ENCODE measurements at places on chromosomes 13 and 19.

GRCh38 chr13:49052813-49053212 is 77.1 kb downstream of the FNDC3A start:
- no peak for DNase-seq

DNA sequence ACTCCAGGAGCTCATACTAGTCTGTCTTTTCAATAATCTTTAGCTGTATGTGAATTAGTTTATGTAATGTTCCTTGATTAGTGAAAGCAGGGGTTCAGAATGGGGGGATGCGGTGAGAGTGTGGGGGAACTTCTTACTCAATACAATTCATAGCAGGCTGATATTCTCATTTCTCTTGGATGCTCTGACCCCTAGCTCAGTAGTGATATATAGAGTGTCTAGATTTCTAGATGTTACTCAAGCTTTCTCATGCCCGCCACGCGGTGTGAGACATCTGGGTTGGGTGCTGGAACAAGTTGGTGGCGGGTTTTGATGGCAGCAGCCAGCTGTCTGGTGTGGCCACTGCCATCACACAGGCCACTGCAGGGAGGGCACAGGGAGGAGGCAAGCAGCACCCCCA is 39.3 kb upstream of the FLT1 start:
- no peak for DNase-seq

DNA sequence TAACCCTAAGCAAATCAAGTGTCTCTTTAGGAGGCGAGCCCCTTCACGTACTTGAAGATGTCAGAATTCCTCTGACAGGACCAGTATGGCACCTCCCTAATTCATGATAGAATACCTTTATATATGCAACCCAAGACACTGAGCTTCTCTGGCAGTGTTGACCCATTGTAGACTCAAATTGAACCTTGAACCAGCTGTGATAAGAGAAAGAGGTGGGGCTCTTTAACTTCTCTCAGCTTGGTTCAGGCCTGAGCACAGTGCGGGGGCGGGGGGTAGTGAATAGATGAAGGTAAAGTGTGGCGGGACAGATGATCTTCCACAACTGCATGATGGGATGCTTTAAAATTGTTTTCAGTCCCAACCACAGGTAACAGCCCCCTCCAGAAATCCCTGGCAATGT is 12.1 kb downstream of the MBNL2 start:
- DNase-seq: no peak

- no peak for DNase-seq
These were observed 2.6 kb downstream of the AKAP11 start for GRCh38 chr13:42274386-42275097.

DNA sequence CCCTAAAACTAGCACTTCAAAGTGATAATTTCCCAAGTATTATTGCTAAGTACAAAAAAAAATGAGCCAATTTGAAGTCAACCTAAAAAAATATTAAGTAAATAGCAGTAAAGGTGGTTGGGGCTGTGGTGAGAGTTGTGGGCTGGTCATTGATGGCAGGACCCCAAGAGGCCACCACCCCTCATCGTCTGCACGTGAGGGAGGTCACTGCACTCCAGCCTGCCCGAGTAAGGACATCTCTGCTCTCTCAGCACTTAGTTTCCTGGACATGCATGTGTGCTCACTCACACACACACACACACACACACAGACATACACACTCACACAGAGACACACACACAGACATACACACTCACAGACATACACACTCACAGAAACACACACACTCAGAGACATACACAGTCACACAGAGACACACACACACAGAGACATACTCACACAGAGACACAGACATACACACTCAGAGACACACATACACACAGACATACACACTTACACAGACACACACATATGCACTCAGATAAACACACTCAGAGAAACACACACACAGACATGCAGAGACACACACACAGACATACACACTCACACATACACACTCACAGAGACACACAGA is 127.2 kb upstream of the SOX1 start:
- peak; percentile 17 for DNase-seq

- no peak for DNase-seq
These were observed 203.0 kb downstream of the DIAPH3 start for GRCh38 chr13:59960683-59961082.

GRCh38 chr19:45305421-45305820 is 17.3 kb downstream of the CKM start:
- DNase-seq: peak; percentile 70

GRCh38 chr13:32314271-32315237 is 609 bp downstream of the ZAR1L start:
- no peak for DNase-seq

GRCh38 chr19:9058905-9059667 is 27.8 kb upstream of the OR1M1 start:
- DNase-seq: no peak

DNA sequence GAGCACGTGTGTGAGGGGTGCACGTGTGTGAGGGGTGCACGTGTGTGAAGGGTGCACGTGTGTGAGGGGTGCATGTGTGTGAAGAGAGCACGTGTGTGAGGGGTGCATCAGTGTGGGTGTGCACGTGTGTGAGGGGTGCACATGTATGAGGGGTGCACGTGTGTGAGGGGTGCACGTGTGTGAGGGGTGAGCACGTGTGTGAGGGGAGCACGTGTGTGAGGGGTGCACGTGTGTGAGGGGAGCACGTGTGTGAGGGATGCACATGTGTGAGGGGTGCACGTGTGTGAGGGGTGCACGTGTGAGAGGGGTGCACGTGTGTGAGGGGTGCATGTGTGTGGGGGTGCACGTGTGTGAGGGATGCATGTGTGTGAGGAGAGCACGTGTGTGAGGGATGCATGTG is 15.7 kb downstream of the RASA3 start:
- peak; percentile 49 for DNase-seq

DNA sequence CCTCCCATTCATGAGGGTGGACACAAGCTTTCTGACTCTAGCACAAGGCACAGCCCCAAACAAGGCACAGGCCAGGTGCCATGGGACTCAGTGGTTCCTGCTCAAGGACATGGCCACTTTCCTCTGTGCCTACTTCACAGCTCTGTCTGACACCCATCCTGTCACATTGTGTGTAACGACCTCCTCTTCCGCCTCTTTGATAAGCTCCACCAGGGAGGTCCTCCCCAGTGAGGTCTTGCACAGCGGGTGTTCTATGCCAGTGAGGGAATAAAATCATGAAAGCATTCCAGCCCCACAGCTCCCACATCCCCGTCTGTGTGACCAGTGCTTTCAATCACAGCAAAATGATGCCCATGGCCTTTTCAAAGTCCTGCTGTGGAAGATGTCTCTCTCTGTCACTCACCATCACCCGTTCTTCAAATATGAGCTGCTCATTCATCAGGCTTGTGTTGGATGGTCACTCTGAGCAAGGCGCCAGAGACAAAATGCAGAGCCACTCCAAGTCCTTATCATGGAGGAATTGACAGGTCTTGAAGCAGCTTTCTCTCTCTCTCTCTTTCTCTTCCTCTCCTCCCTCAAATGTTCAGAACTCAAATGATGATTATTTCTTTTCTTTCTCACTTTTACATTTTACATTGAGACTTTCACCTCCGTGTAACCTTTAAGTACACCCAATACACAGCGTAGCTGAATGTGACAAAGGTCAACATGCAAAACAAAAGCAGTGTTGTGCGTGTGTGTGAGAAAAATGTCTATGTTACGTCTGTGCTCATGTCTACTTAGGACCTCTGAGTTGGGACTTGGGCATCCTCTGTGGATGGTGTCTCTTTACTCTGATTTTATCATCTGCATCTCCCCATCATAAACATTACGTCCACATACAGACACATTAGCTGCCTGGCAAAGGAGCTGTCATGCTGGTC is 8.0 kb upstream of the SPATA13 start:
- peak; percentile 69 for DNase-seq

DNA sequence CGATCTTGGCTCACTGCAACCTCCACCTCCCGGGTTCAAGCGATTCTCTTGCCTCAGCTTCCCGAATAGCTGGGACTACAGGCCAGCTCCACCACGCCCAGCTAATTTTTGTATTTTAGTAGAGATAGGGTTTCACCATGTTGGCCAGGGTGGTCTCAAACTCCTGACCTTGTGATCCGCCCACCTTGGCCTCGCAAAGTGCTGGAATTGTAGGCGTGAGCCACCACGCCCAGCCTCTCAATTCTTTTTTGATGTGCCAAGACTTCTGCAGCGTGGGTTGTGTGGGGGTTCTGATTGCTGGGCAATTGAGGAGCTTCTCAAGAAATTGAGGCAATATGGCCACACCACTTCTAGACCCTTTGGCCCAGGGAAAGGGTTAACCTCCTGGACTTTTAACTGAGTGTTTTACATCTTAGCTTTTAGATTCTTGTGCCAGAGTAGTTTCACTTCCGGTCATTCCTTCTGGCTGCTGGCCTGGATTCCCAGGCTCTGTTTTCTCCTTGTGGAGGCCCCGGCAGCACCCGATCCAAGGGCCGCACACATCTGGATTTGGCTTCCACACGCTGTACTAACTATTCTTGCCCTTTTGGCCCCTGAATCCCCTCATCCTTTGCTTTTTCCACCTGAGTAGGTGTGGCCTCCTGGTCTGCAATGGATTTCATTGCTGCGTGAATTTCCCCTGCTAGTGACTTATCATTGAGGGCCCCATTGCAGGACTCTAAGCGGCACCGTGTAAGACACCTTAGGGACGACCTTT is 14.7 kb downstream of the SMARCA4 start:
- DNase-seq: no peak

GRCh38 chr13:61410669-61411297 is 4.9 kb downstream of the PCDH20 start:
- DNase-seq: no peak

DNA sequence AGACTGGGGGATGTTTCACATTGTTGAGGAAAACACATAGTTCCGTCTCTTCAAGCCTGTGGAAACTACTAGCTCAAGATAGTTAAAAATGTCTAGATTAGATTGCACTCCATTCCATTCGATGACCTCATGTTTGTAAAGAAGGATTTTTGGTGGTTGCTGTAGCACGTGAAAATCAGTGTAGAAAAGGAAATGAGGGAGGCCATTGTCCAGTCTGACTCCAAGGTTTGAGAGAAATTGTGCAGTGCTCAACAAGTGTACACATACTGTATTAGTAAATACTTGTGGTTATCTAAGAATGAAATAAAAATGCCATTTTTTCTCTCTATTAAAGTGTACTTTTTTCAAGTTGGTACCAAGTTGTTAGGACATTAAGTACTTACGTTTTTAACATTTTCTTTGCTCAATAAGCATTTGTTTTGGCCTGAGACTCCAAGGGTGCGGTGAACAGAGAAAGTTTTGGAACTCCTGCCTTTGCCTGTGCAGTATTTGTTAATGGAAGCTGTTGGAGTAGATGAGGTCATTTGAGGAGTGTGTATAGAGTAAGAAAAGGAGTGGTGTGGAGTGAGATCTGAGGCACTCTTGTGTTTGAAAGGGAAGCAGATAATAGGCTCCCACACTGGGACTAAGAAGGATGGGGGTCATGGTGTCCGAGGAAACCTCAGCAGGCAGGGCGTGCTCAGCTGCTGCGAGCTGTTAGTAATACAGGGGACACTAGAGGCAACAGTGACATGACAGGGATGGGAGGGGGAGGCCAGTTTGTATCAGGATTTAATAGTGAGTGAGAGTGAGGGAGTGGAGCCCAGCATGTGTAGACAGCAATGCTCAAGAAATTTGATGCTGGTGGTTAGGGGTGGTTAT is 4.4 kb downstream of the WASF3 start:
- DNase-seq: no peak

DNA sequence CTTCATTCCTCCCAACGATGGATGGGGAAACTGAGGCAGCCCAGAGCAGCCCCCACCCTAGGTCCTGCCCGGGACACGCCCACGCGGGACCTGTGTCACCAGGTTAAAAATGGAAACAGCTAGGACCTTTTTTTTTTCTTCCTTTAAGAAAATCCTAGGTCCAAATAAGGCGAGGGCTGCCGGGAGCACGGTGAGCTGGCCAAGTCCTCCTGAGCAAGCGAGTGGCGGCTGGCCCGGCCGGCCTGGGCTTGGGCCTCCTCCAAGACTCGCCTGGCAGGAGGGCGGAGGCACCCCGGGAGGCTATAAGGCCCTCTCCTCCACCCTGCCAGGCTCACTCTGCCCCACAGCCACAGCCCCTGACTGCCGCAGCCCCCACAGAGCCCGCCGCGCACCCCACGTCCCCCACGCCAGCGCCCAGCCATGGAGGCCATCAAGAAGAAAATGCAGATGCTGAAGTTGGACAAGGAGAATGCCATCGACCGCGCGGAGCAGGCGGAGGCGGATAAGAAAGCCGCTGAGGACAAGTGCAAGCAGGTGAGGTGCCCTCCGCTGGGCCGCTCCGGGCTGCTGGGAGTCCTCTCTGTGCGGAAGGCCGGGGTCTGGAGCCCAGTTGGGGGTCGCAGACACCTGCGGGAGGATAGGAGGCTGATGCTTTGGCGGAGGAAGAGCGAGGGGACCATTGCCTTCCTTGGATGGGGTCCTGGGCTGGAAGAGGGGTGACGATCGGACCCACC is 8.9 kb upstream of the TPM4 start:
- DNase-seq: no peak

GRCh38 chr13:102960959-102961358 is 105.3 kb downstream of the SLC10A2 start:
- DNase-seq: no peak

GRCh38 chr19:40723661-40724254 is 6.8 kb downstream of the ITPKC start:
- no peak for DNase-seq

GRCh38 chr13:24308488-24309020 is 826 bp upstream of the C1QTNF9 start:
- no peak for DNase-seq

- no peak for DNase-seq
These were observed 1146.3 kb upstream of the MIR17HG start for GRCh38 chr13:90201202-90201601.

DNA sequence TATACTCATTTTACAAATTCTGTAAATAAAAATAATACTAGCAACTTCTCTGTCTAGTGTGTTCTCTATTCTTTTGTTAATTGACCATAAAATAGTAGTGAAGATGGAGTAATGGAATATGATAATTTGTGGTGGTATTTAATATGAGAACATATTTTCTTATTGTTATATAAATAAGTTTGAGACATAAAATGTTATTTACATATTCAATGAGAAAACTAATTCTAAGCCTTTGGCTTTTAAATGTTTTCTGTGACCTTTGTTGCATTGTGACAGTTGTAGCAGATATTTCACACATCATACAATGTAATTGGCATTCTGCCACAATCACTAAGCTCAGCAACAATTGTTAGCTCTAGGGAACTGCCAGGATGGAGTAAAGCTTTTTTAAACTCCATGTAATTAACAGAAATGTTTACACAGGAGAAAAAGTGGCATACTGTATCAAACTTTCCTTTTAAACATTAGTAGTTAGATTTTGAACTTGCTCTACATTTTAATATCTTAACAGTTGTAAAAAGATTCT is 562.1 kb upstream of the PCDH9 start:
- DNase-seq: no peak
